NCI-H460 (cell line): ENCODE measurements at places on chromosomes 16 and 17. TPM values are rescaled to one million over a fixed set of nuclear protein-coding genes. Genes with fewer than 3 reads are reported as not detected.

Gene PRSS27
- 3.0 and 3.8 TPM in 2 replicates for total RNA-seq

Gene HEATR9
- total RNA-seq, result not detected in 2 replicates

Gene KCNJ12
- total RNA-seq, result 3.2 and 4.3 TPM in 2 replicates

Gene HAP1
- total RNA-seq, result 0.69 and 0.94 TPM in 2 replicates

Gene MARCHF10
- not detected in 2 replicates for total RNA-seq

Gene KCTD19
- not detected in 2 replicates for total RNA-seq

Gene CETP
- 0.07 TPM in 1 of 2 replicates, not detected in the other for total RNA-seq

Gene SLC7A5
- total RNA-seq, result 222 and 239 TPM in 2 replicates

Gene KRT33A
- total RNA-seq, result not detected in 2 replicates

Gene HCFC1R1
- 29.3 and 33.4 TPM in 2 replicates for total RNA-seq

Gene CCL3
- total RNA-seq, result not detected in 2 replicates

Gene KLHL10
- 0.05 TPM in 1 of 2 replicates, not detected in the other for total RNA-seq

Gene IL32
- 0.38 and 0.47 TPM in 2 replicates for total RNA-seq

Gene CORO6
- total RNA-seq, result 0.63 and 0.87 TPM in 2 replicates

Gene MT2A
- 83.8 and 113 TPM in 2 replicates for total RNA-seq

Gene KPNA2
- 245 and 263 TPM in 2 replicates for total RNA-seq

Gene ALOX15
- total RNA-seq, result 2.1 and 2.3 TPM in 2 replicates

Gene ABCC12
- total RNA-seq, result not detected in 2 replicates

Gene DNAH3
- 0.14 and 0.37 TPM in 2 replicates for total RNA-seq

Gene SLC52A1
- 0.12 and 0.35 TPM in 2 replicates for total RNA-seq

Gene ASGR1
- total RNA-seq, result 0.22 TPM in 1 of 2 replicates, not detected in the other

Gene CCDC200
- not detected in 2 replicates for total RNA-seq
